ENCODE measurements at places on chromosomes 12 and 14. TPM values are rescaled to one million over a fixed set of nuclear protein-coding genes. Genes with fewer than 3 reads are reported as not detected.

Gene LHX5
- total RNA-seq = not detected

Gene KRT71
- not detected for total RNA-seq

Gene BDKRB2
- 14.2 TPM for total RNA-seq

Gene MGP
- total RNA-seq = 77.0 TPM

Gene SMOC1
- total RNA-seq = 0.89 TPM

Gene TESPA1
- 1.8 TPM for total RNA-seq

Gene PLEKHD1
- 0.18 TPM for total RNA-seq

Gene CAPZA3
- total RNA-seq = not detected

Gene NELL2
- 6.1 TPM for total RNA-seq

Gene TAS2R19
- total RNA-seq = 2.9 TPM

Gene ZNF891
- total RNA-seq = 1.6 TPM

Gene DACT1
- total RNA-seq = 3.8 TPM

Gene GSC
- total RNA-seq = not detected

Gene SLC4A8
- total RNA-seq = 1.8 TPM

Gene BCL7A
- total RNA-seq = 6.7 TPM

Gene CHFR
- 58.2 TPM for total RNA-seq

Gene FAM222A
- total RNA-seq = 3.0 TPM

All from left colon (tissue), 2 donors.